ENCODE measurements at places on chromosomes 4 and X.

GRCh38 chrX:45261005-45261404 lies 60.3 kb upstream of the DIPK2B start:
- DNase-seq = no peak

DNA sequence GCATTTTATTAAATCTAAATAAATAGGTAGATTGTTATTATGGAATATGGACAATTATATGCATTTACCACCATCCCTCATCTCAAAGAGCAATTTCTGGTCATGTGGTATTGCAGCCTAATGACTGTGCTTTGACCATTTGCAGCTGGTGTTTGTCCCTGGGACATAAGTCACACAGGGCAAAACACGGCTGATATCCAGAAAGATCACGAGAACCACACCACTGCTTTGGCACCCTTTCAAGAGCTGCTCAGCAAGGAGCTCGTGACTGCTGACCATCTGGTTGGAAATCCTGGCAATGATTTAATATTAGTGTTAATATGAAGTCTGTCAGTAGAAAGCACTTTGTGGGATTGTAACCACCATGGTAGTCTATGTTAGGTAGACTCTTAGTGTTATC lies 545.0 kb downstream of the GBA3 start:
- DNase-seq = no peak

GRCh38 chr4:156790866-156791265 lies 180.7 kb downstream of the PDGFC start:
- no peak for DNase-seq

GRCh38 chr4:169412046-169412445 lies 141.3 kb upstream of the SH3RF1 start:
- no peak for DNase-seq

GRCh38 chr4:151205722-151206121 lies 71.2 kb upstream of the PRSS48 start:
- DNase-seq = no peak

DNA sequence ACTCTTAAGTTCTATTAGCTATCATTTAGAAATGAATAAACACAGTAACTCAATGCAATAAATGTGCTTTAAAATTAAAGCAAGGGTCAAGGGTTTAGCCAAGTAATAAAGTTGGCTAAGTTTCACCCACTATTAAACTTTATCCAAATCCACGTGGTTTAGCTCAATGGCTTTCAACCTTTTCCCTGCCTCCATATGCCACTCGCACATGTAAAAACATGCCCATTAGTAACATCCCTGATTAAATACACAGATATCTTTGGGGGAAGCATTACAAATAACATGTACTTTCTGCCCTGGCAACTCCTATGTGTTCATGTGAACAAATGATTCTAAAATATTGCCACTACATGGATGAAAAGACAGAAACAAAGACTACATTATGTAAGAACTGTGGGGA lies 130.8 kb downstream of the ZAR1 start:
- no peak for DNase-seq

- DNase-seq = no peak
Measured at GRCh38 chr4:158836002-158836369, 67.2 kb downstream of the FNIP2 start.

DNA sequence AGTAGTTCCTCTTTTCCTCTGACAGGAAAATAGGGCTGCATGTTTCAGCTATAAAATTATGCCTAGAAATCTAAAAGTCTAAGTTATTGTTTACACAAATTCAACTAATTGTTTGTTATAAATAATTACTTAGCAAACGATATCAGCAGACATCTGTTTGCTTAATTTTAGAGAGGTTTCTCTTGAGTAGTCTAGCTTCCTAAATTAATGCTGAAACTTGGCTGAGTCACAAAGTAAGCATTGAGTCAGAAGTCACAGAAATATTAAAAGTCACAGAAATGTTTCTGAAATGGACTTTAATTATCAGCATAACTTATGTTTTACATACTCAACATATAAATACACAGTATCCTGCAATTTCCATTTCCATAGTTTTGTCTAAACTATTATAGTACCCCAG lies 1044.0 kb downstream of the CCSER1 start:
- no peak for DNase-seq

GRCh38 chrX:67346667-67347066 lies 197.2 kb upstream of the AR start:
- DNase-seq = no peak

GRCh38 chrX:1884446-1884845 lies 269.6 kb downstream of the ASMT start:
- no peak for DNase-seq

Measured in inflammatory macrophage treated with lipopolysaccharide for 1 hour (primary cell).